ENCODE measurements at places on chromosomes 7 and 10. TPM values are rescaled to one million over a fixed set of nuclear protein-coding genes. Genes with fewer than 3 reads are reported as not detected.

Gene TMEM213
- polyA plus RNA-seq: not detected

Gene ZNF33A
- 15.4 TPM for polyA plus RNA-seq

Gene TMEM140
- 9.6 TPM for polyA plus RNA-seq

Gene PRPS1L1
- not detected for polyA plus RNA-seq

Gene CALN1
- polyA plus RNA-seq: 3.8 TPM

DNA sequence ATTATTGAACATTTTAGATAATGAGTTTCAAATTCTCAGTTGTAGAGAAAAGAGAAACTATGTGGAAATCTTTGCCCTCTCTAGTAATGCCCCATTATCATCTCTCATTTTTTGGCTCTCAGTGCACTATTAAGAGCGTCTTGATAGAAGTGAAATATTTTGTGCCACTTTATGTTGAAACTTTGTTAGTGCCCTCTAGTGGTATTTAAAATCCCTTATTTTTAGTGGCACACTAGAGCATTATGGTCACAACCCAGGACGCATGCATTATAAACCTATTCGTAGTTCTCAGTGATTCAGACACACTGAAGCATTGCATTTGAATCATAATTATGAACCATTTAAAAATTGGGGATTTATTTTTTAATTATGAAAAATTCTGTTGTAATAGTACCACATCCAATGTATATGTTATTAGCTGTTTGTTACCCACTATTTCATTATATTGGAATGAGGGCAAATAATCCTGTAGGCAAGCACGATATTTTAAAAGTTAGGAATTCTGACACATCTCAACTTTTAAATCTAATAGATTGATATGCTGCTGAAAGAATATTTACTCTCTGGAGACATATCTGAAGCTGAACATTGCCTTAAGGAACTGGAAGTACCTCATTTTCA, 21.9 kb downstream of the PDCD4 start:
- no peak for DNase-seq

GRCh38 chr7:43851805-43852204, 17.5 kb downstream of the MRPS24 start:
- no peak for DNase-seq

DNA sequence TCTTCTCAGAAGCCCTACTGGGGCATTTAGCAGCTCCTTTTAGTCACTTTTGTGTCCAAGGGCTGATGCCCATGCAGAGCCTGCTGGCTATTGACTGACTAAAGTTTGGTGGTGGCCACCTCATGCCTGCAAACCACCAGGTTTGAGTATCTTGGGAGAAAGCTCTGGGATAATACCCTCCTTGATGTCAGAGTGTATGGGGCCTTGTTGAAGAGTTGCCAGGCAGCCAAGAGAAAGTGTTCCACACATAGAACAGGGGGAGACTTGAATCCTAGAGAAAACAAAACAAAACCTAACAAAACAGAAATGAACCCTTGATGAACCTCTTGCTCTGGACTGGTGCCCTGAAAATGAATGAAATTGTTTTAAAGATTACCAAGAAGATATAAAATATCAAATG, 1024.6 kb downstream of the SORCS1 start:
- DNase-seq: no peak

DNA sequence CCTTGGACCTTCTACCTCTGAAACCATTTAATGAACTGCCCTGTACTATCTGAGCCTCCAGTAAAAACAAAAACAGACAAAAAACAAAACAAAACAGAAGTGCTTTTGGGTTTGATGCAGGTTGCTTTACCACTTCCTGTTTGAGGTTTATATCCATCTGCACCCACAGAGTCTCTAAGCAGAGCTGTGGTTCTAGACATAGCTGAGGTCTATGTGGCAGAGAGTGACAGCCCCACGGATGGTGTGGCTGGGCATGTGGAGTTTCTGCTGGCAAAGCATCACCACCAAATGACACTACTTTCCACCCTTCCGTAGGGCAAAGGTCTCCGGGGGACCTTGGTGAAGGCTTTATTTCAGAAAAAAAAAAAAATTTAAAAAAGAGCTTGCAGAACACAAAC, 754.2 kb downstream of the GRID1 start:
- no peak for DNase-seq
